CD4-positive, alpha-beta T cell (primary cell): ENCODE measurements at places on chromosomes 13 and 19. TPM values are rescaled to one million over a fixed set of nuclear protein-coding genes. Genes with fewer than 3 reads are reported as not detected.

The ZNF285 gene
- 0.16 TPM for total RNA-seq

The MARCHF2 gene
- 20.0 TPM for total RNA-seq

The PCP2 gene
- total RNA-seq: 2.1 TPM

The MCEMP1 gene
- not detected for total RNA-seq

The CEACAM8 gene
- total RNA-seq: not detected

The COX7A1 gene
- total RNA-seq: not detected

The C13orf46 gene
- total RNA-seq: 19.7 TPM

The ARHGAP33 gene
- total RNA-seq: 19.5 TPM

The CCNE1 gene
- 5.6 TPM for total RNA-seq

The UNC13A gene
- total RNA-seq: 0.11 TPM

The ZNF730 gene
- not detected for total RNA-seq
